Activated naive CD4-positive, alpha-beta T cell treated with anti-CD3 and anti-CD28 coated beads, Interleukin-2, amount 10 ng/mL, durations not matched to agents 7 days and 5 days (primary cell): ENCODE measurements at places on chromosomes 13 and 19.

DNA sequence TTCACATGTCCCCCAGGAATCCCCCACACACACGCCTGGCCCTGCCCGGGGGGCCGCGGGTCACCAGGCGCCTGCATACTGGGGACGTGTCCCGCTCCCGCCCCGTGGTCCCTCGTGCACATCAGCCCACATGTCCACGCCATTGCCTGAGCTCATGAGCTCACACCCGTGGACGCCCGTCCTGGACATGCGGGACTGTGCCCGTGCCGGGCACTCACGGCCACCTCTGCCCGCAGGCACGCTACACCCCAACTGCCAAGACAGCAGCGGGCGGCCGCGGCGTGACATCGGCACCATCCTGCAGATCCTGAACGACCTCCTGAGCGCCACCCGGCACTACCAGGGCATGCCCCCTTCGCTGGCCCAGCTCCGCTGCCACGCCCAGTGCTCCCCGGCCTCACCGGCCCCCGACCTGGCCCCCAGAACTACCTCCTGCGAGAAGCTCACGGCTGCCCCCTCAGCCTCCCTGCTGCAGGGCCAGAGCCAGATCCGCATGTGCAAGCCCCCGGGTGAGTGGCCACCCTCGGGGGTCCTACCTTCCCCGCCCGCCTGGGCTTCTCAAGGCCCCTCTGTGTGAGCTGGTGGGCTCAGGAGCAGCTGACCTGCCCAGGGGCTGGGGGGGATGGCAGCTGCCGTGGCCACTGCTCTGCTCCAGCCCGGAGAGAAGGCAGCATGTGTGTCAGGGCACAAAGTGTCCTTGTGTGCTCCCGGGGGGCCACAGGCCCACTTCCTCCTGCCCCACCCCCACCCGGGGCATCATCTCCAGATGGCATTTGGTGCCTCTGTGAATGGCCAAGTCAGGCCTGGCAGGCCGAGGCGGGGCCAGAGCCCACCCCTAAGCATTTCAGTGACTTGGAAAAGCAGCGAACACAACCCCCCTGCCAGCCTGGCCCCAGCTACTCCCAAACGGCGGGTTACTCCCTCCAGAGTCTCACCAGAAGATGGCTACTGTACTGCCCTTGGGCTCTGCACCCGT lies 7.1 kb downstream of the MIDN start:
- DNase-seq = no peak

GRCh38 chr19:1513499-1514294 lies 878 bp upstream of the ADAMTSL5 start:
- DNase-seq = peak; percentile 77

DNA sequence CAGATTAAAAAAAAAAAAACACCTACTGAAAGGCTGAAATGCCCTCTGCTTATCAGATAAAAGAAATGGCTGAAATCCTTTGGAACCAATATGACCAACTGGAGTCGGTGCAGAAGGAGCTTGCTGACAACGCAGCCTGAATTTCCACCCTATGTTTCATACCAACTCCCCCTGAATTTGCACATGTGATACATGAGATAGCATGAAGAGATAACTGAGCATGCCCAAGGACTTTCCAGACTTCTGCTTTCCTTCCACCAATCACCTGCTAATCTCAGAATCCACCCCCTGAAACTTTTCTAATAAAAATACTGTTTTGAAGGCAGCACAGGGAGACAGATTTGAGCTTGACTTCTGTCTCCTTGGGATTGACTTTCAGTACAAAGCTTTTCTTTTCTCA lies 32.2 kb upstream of the WDFY2 start:
- no peak for DNase-seq

GRCh38 chr13:71290963-71291841 lies 575.8 kb downstream of the DACH1 start:
- peak; percentile 62 for DNase-seq

- no peak for DNase-seq
Observed at GRCh38 chr19:40600570-40601133, 517 bp upstream of the LTBP4 start.

DNA sequence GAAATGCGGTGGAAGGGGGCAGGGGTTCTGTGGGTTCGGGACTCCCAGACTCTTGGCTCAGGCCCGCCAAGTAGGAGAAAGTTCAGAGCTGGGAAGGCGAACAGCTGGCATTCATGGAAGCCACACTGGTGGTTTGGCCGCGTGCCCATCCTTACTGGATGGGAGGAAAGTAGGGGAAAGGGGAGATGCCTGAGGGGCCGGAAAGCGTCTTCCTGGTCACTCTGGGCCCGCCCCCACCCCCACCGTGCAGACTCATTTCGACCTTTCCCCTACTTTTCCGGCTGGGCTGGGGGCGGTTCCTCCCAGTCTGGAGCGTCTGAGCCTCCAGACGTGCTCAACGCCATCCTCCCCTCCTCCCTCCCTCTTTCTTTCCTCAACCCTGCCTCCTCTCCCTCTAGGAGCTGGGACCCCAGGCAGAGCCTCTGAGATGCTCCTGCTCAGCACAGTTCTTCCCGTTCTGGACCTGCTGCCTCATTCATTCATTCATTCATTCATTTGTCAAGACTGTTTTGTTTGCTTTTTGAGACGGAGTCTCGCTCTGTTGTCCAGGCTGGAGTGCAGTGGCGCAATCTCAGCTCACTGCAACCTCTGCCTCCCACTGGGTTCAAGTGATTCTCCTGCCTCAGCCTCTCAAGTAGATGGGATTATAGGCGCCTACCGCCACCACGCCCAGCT lies 3.5 kb downstream of the ANGPTL4 start:
- DNase-seq = no peak

DNA sequence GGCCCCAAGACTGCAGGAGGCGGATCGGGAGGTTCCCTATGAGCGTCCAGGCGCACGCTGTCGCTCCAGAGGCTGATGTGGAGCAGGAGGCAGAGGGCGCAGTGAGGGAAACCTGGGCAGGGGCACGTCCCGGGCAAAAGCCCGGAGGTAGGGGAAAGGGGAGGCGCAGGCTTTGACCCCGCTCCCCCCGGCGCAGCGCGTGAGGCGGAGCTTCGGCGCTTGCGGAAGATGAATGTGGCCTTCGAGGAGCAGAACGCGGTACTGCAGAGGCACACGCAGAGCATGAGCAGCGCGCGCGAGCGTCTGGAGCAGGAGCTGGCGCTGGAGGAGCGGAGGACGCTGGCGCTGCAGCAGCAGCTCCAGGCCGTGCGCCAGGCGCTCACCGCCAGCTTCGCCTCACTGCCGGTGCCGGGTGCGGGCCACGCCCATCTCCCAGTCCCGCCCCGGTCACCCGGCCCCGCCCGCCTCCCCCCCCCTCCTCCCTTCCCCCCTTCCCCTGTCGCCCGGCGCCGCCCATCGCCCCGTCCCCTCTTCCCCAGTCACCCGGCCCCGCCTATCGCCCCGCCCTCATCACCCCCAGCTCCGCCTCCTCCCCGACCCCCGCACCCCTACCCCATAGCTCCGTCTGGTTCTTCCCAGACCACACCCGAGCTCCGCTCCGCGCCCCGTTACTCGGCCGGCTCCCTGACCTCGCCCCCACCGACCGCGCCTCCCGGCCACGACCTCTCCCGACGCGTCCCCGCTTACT lies 4.1 kb downstream of the HMG20B start:
- no peak for DNase-seq

DNA sequence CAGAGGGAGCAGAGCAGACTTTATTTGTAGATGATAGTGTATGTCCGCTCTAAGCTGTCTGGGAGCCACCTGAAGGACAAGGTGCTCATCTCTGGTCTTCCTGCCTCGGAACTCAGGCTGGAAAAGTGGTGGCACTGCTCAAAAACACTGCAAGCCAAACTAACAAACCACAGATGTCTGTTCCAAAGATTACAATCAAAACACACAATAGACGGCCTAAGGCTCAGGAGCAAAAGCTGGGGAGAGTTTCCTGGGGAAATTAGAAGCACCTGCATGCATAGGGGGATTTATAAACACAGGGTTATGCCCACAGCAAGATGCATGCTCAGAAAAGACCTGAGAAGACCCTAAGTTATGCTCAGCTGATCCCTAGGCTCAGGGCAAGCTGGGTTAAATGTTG lies 9.4 kb upstream of the EVI5L start:
- DNase-seq = no peak
